ENCODE measurements at places on chromosomes 5 and 9. TPM values are rescaled to one million over a fixed set of nuclear protein-coding genes. Genes with fewer than 3 reads are reported as not detected.

The PFN3 gene
- not detected for total RNA-seq

The C9orf50 gene
- not detected for total RNA-seq

The NPM1 gene
- 5,242 TPM for total RNA-seq

The SMC2 gene
- total RNA-seq = 32.7 TPM

The TSSK1B gene
- total RNA-seq = 0.52 TPM

Measured in GM23338 (cell line).